ENCODE measurements at places on chromosomes 16 and 17. TPM values are rescaled to one million over a fixed set of nuclear protein-coding genes. Genes with fewer than 3 reads are reported as not detected.

The FBRS gene
- total RNA-seq, result 107 TPM

- no peaks in the 10 kb centered on the region for H3K36me3 ChIP-seq
- no peak overlapping the region for H3K27ac ChIP-seq
- no peak for DNase-seq
- no peak overlapping the region for H3K4me3 ChIP-seq
Observed at GRCh38 chr16:78269256-78269655, 169.8 kb downstream of the WWOX start.

The CACNG5 gene
- total RNA-seq, result not detected

- peak; percentile 44 for DNase-seq
- H3K4me3 ChIP-seq, result peak overlapping the region; percentile 81
- H3K27me3 ChIP-seq, result no peaks in the 10 kb centered on the region
- H3K27ac ChIP-seq, result peak overlapping the region; percentile 93
Observed at GRCh38 chr16:87806641-87807546, 41.1 kb upstream of the KLHDC4 start.

DNA sequence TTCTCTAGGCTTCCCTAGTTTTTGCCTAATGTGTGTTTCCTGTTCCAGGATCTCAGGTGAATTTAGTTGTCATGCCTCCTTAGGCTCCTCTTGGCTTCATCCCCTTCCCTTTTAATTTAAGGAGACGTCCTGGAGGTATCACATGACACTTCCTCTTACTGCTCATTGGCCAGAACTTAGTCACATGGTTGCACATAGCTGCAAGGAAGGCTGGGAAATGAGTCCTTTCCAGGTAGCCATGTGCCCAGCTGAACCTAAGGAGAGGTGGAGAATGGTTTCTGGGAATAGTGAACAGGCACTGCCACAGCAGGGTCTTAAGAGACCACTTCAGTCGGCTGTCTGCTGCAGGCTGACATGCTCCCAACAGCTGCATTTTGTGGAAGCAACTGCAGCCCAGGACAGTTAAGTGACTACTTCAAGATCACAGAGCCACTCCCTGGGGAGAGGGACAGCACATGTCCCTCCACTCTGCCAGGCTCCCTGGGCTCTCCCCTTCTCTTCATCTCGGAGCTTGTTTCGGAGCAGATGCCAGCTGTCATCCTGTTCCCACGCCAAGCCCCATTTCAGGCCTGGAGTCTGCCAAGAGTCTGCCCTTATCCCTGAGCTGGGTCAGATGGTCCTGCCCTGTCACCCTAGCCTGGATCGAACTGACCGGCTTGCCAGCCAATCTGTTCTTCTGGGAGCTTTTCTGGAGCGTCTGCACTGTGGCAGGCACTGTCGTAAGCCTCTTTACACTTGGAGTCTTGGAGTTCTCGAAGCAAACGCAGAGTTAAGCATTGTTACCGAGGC is 81.4 kb upstream of the FOXF1 start:
- H3K4me3 ChIP-seq, result no peak overlapping the region
- H3K4me1 ChIP-seq, result no peaks in the 10 kb centered on the region
- no peaks in the 10 kb centered on the region for H3K36me3 ChIP-seq
- H3K27me3 ChIP-seq, result no peaks in the 10 kb centered on the region
- no peak overlapping the region for H3K27ac ChIP-seq

DNA sequence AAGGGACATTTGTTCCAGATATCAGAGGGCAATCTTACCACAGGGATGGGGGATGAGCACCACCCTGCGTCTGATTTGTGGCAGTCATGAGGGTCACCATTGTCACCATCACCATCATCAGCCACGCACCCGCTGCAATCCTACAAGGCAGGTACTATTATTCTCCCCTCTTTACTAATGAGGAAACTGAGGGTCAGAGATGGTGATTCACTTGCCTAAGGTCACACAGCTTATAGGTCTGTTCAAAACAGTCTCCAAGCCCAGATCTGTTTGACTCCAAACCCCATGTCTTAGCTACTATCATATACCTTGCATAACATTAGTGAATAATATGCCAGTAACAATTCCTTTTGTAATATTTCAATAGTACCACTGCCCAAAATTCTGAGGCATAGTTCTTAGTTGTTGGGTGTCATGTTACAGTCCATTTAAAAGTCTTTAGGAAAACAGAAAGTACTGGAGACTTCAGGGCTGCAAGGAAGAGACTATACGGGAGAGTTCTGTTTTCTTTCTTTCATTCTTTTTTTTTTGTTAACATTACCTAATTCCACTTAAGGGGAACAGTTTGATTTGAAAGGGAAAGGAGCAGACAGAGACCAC is 166.4 kb downstream of the C16orf95 start:
- no peaks in the 10 kb centered on the region for H3K4me1 ChIP-seq
- no peak for DNase-seq
- H3K27ac ChIP-seq, result no peak overlapping the region
- no peaks in the 10 kb centered on the region for H3K27me3 ChIP-seq

DNA sequence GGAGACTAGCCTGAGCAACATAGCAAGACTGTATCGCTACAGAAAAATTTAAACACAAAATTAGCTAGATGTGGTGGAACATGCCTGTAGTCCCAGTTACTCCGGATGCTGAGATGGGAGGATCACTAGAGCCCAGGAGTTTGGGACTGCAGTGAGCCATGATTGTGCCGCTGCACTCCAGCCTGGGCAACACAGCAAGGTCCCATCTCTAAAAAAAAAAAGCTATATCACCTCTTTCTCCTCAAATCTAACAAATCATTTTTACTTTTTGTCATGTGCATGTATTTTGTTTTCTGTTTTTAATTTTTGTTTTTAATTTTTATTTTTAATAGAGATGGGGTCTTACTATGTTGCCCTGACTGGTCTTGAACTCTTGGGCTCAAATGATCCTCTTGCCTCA is 5.9 kb downstream of the DUS2 start:
- H3K4me3 ChIP-seq, result no peak overlapping the region
- no peak overlapping the region for H3K27ac ChIP-seq
- no peak for DNase-seq
- peaks cover 9% of the 10 kb centered on the region for H3K4me1 ChIP-seq
- peaks cover 50% of the 10 kb centered on the region for H3K36me3 ChIP-seq

DNA sequence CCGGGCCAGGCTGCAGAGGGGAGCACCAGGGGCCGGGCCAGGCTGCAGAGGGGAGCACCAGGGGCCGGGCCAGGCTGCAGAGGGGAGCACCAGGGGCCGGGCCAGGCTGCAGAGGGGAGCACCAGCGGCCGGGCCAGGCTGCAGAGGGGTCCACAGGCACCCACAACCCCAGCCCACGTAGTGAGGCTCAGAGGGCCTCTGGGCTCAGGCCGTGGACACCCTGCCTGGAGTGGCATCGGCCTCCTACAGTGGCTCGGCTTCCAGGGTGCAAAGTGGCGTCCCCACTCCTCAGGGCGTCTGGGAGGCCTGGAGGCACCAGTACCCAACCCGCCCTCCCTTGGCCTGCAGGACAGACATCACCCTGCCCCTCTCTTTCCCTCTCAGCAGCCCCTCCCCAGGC is 9.6 kb downstream of the DOC2B start:
- H3K27me3 ChIP-seq, result no peaks in the 10 kb centered on the region
- H3K27ac ChIP-seq, result no peak overlapping the region
- DNase-seq, result no peak
- peaks cover 9% of the 10 kb centered on the region for H3K4me1 ChIP-seq
- no peak overlapping the region for H3K4me3 ChIP-seq

DNA sequence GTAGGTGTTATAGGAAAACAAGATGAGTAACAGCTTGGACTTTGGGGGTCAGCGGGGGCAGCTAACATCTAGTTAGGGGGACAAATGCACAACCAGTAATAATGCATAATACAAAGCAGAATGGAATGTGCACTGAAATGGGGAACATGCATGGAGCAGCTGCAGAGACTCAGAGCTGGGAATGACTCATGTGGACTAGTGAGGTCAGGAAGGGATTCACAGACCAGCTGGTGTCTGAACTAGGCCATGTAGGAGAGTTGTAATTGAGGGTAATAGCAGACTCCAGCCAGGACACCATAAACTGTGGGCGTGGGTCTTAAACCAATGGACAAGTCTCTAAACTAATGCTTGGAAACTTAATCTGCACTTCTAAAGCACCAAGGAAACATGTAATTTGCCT is 176.8 kb upstream of the ASIC2 start:
- H3K4me1 ChIP-seq, result peaks cover 2% of the 10 kb centered on the region
- H3K36me3 ChIP-seq, result no peaks in the 10 kb centered on the region
- no peaks in the 10 kb centered on the region for H3K27me3 ChIP-seq
- no peak overlapping the region for H3K4me3 ChIP-seq

The UMOD gene
- total RNA-seq, result not detected

The TEX14 gene
- total RNA-seq, result 0.09 TPM

The CD300H gene
- not detected for total RNA-seq

DNA sequence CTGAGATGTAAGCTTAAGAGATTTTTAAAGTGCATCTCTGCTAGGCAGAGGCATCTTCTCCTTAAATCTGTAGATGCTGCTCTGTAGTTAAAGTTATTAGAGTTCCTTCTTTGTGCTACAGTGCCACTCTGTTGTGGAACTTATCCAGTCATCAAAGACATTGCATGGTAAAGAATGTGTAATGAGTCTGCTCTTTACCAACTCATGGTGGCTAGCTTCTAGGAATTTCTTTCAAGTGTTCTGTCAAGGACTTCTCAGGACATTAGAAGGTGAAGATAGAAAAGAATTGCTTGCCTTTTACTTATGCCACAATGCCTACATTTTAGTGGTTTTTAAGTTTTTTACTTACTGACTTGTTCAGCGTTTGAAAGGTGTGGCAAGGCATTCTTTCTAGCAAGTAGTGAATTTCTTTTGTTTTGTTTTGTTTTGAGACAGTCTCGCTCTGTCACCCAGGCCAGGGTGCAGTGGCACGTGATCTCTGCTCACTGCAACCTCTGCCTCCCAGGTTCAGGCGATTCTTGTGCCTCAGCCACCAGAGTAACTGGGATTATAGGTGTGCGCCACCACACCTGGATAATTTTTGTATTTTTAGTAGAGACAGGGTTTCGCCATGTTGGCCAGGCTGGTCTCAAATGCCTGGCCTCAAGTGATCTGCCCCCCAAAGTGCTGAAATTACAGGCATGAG is 20.3 kb upstream of the ARL2BP start:
- no peak for DNase-seq
- H3K27me3 ChIP-seq, result no peaks in the 10 kb centered on the region
- H3K27ac ChIP-seq, result no peak overlapping the region
- no peak overlapping the region for H3K4me3 ChIP-seq
- no peaks in the 10 kb centered on the region for H3K4me1 ChIP-seq

GRCh38 chr17:66507982-66508760 is 205.8 kb downstream of the PRKCA start:
- no peak for DNase-seq
- peaks cover 64% of the 10 kb centered on the region for H3K4me1 ChIP-seq
- H3K27me3 ChIP-seq, result no peaks in the 10 kb centered on the region
- peaks cover 48% of the 10 kb centered on the region for H3K36me3 ChIP-seq

DNA sequence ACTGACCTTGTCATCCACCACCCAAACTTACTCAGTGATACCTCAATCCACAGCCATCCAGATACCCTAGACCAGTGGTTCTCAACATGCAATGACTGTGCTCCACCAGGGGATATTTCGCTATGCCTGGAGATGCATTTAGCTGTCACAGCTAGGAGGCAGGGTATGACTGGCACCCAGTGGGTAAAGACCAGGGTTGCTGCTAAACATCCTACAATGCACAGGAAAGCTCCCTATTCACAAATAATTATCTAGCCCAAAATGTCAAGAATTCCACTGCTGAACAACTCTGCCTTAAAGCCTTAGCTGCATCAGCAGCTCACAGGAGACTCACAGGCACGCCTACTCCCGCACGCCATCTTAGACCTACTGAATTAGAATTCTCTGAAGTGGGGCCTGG is 212.6 kb downstream of the GRIN2A start:
- no peaks in the 10 kb centered on the region for H3K4me1 ChIP-seq
- no peaks in the 10 kb centered on the region for H3K27me3 ChIP-seq
- no peaks in the 10 kb centered on the region for H3K36me3 ChIP-seq
- H3K27ac ChIP-seq, result no peak overlapping the region

DNA sequence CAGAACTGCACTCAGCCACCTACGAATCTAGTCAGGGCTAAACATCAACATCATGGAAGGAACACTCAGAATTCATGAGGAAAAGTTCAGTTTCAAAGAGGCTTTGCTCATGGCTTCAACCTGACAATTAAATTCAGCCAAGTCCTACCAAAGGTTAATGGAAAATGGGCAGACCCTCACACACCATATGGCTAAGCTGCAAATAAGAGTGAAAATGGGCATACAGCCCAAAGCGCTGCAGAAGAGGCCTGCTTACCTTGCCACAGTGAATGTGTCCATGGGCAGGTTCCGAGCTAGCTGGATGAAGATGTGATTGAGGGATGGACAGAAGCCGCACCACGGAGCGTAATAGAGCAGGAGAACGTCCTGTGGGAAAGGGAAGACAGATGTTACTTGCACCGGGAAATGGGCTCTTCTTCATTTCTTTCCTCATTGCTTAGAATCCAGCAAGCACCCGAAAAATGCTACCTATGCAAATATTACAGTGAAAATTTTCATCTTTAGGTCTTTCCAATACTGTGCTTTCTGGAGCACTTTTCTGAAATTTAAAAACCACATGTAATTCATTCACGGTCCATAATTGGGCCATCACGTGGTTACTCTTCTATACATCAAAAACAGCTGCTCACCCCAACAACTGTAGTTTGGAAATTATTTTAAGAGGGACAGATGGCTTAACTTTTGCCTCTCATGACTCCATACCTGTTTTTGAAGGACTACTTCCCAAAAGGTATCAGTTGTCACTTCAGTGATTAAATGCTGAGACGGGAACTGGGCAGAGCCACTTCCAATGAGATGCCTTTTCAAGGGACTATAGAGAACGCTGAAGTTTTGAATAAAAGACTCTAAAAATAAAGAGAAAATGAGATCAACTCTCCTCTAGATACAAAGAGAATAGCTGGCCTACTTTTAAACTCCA is 19.6 kb downstream of the SNN start:
- peaks cover 85% of the 10 kb centered on the region for H3K36me3 ChIP-seq
- no peak for DNase-seq
- peaks cover 21% of the 10 kb centered on the region for H3K4me1 ChIP-seq
- no peak overlapping the region for H3K27ac ChIP-seq
- H3K27me3 ChIP-seq, result no peaks in the 10 kb centered on the region
- H3K4me3 ChIP-seq, result no peak overlapping the region

The EVI2A gene
- total RNA-seq, result 20.7 TPM

The PRPF8 gene
- 439 TPM for total RNA-seq

Data from activated T-helper 2 cell treated with anti-CD3 and anti-CD28 coated beads, Interferon-gamma antibody, Interleukin-2, Interleukin-4, amounts not matched to agents 10 μg/mL and 5 μg/mL and 100 μg/mL, durations not matched to agents 14 hours and 24 hours and 36 hours (primary cell).